ENCODE measurements at places on chromosomes 12 and 14.

- DNase-seq = no peak
Observed at GRCh38 chr12:130434560-130434959, 96.9 kb downstream of the PIWIL1 start.

DNA sequence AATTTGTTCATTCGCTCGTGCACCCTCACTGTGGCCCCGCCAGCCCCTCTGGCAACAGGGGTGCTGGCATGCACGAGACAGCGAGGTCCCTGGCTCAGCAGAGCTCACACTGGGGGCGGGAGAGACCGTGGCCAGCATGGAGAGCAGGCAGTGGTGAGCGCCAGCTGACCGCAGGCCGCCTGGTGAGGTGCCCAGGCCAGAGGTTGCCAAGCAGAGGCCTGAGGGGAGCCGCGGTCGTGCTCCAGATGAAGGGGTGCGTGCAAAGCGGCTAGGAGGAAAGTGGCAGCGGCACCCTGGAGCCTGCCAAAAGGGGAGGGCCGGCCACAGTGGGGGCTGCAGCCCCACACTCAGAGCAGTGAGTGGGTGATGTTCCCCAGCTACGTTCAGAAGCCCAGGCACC is 56.1 kb downstream of the CDC42BPB start:
- no peak for DNase-seq

DNA sequence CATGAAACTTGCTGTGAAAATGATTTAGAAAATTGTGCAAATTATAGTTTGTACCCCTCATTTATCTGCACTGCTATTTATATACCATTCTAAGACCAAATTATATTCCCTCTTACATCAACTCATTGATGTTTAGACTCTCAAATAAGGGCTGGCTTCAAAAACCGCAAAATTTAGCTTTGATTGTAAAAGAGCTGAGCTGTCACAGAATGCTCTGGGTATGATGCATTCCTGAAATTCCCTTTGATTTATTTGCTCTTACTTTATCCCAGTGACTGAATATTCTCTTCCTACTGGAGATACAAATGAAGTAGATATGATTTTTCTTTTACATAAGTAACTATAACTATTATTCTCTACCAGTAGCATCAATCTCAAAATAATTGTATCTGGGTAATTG is 78.0 kb upstream of the TMTC2 start:
- DNase-seq = no peak

DNA sequence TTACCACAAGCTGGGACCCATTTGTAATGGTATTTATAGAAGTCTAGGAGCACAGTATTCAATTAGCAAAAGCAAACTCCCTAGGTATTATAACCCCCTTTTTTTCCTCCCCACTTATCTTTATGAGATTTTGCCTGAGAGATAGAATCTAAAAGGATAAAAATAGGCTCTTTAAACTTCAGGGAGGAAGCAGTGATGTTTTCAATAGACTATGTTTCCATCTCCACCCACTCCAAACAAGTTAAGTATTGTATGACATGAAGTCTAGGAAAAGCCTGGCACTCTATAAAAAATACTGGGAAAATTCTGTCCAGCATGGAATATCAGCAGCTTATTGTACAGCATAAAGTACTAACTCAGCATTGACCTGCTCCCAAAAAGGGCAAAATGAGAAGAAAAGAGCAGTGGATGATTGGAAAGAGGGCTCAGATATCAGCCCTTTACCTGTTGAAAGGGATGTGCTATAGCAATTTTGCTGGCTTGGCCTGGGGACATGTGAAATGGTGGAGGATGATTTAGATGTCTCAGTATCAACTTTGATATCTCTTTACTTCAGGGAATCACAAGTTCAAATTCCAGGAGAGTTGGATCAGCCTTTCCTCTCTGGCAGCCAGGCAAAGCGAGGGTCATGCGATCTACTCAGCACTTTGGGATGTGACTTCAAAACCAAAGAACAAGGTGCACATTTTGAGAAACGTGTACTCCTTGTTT is 72.4 kb downstream of the IGF1 start:
- DNase-seq = no peak

DNA sequence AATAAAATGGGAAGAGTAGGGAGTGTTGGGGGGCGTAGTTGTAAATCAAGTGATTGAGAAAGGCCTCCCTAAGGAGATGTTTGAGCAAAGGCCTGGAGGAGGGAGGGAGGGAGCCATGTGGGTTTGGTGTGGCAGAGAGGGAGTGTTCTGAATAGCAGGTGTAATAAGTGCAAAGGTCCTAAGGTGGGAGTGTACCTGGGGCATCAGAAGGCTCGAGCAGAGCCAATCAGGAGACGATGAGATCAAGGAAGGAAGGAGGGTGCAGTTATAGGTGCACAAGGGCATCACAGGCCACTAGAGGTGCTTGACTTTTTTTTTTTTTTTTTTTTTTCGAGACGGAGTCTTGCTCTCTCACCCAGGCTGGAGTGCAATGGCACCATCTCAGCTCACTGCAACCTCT is 77.9 kb upstream of the PLXNC1 start:
- no peak for DNase-seq

DNA sequence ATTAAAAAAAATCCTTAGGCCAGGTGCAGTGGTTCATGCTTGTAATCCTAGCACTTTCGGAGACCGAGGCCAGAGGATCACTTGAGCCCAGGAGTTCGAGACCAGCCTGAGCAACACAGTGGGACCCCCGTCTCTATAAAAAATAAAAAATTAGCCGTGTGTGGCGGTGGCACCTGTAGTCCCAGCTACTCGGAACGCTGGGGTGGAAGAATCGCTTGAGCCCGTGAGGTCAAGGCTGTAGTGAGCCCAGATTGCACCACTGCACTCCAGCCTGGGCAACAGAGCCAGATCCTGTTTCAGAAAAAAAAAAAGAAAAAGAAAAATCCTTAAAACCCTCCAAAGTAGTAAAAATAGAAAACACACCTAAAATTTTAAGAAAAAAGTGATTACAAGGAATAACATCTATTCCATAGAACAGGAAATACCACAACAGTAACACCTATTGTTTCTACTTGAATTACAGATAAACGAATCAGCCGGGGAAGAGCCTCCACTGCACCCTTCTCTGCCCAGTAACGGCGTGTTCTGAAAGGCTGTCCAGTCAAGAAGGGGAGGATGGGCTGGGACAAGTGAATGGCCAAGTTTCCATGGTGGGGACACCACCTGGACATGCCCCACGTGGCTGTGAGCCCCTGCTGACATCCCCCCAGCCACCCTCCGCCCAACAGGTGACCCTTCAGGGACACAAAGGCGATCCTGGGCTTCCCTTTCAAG is 17.8 kb downstream of the POLE start:
- no peak for DNase-seq

- no peak for DNase-seq
Observed at GRCh38 chr14:81102217-81102616, 118.5 kb downstream of the GTF2A1 start.

GRCh38 chr12:8018666-8019581 is 13.6 kb upstream of the FOXJ2 start:
- DNase-seq = no peak

DNA sequence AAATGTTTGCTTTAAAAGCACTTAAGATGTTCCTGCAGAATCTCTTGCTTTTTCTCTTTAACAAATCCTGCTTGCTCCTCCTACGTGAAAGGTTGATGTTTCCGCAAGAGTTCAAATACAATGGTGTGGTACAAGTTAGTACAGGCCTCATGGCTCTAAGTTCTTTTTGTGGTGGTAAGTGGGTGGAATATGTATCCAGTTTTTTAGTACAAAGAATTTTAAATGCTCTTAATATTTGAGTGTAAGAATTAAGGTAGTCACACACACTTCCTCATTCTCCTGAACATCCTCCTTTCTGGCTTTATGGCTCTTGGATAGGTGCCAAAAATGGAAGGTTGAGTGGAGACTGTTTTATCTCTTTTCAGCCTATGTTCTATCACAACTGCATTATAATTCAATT is 1.8 kb downstream of the OTOGL start:
- no peak for DNase-seq

DNA sequence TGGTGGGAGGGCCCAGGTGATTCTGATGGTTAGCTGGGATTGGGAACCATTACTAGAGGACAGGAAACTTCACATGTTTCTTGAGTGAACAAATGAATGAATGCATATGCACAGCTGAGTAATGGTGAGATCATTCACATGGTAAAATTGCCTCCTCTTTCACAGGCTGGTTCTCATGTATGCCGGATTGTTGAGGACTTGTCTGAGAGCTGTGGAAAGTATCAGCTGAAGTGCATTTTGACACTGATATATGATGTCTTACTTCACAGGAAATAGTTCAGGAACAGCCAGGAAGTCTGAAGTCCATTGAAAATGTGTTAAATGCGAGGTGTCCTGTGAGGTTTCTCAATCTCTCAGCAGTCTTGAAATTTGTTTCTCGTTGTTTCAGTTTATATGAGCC is 77.6 kb upstream of the DACT1 start:
- DNase-seq = no peak

- DNase-seq = no peak
Observed at GRCh38 chr14:34081576-34082136, 130.8 kb upstream of the EGLN3 start.

- no peak for DNase-seq
Observed at GRCh38 chr12:131239384-131240094, 285.8 kb downstream of the ADGRD1 start.

DNA sequence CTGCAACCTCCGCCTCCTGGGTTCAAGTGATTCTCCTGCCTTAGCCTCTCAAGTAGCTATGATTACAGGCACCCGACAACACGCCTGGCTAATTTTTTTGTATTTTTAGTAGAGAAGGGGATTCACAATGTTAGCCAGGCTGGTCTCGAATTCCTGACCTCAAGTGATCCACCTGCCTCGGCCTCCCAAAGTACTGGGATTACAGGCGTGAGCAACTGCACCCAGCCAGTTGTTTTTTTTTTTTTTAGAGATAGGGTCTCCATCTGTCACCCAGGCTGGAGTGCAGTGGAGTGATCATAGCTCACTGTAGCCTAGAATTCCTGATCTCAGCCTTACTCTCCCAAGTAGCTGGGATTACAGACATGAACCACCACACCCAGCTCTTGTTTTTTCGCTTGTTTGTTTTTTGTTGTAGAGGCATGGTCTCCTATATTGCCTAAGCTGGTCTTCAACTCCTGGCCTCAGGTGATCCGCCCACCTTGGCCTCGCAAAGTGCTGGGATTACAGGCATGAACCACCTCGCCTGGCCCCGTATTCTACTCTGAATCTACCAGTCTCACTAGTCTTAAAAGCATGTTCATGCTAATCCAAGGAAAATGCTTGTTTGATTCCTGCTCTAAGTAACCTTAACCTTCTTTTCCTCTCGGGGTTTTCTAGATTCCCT is 31.7 kb upstream of the STRN3 start:
- no peak for DNase-seq

All from bone marrow (tissue), 2 donors.